Urinary bladder (tissue), 4 donors: ENCODE measurements at places on chromosomes 16 and 17. TPM values are rescaled to one million over a fixed set of nuclear protein-coding genes. Genes with fewer than 3 reads are reported as not detected.

CPHXL2 gene
- not detected for total RNA-seq

SEPTIN1 gene
- total RNA-seq: 0.37 TPM

CNGB1 gene
- total RNA-seq: 0.16 TPM

MT1F gene
- total RNA-seq: 0.95 TPM

CARD14 gene
- 3.3 TPM for total RNA-seq

DNA sequence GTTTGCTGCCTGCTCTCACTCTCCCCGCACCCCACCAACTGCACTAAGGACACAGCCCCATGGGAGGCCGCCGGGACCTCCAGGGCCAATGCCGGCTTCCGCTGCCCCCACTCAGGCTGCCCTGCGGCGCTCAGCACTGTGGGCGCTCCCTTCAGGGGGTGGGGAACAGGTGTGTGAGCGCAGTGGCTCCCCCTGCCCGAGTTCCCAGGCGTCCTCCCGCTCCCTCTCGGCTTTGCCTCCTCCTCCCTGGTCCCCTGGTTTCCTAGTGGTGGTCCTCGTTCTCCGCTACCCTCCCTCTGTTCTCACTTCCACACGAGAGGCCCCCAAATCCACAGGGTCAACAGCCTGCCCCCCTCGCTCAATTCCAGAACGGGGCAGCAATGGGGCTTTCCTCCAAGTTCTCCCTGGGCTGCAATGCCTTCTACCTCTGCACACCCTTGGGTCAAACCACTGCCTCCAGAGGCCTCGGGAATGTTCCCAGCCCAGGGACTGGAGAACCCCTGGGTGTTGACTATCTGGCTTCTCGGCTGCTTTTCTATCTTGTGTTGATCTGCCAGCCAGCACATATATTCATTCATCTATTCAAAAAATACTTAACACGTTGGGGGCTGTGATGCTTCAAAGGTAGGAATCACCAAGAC is 9.9 kb downstream of the FOXJ1 start:
- no peak for DNase-seq

GRCh38 chr16:81693744-81694303 is 85.3 kb upstream of the PLCG2 start:
- no peak for DNase-seq

GRCh38 chr17:75482098-75482942 is 25.9 kb downstream of the TMEM94 start:
- no peak for DNase-seq

- DNase-seq: no peak
Observed at GRCh38 chr17:549177-550040, 165.2 kb downstream of the VPS53 start.

GRCh38 chr16:6374821-6375220 is 957.8 kb upstream of the RBFOX1 start:
- DNase-seq: no peak

DNA sequence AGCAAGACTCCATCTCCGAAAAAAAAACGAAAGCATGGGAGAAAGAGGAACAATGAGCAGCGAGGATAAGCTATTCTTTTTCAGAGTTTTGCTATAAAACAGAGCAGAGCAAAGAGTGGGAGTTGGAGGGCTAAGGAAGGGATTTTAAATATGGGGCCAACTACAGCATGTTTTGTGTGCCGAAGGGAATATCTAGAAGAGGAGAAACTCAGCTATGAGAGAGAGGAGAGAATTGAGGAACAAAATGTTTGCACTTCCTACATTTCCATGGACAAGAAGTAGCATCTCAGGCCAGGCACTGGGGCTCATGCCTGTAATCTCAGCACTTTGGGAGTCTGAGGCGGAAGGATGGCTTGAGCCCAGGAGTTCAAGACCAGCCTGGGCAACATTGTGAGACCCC is 13.1 kb upstream of the GRB2 start:
- DNase-seq: no peak

GRCh38 chr17:42779304-42779935 is 990 bp upstream of the WNK4 start:
- DNase-seq: no peak

DNA sequence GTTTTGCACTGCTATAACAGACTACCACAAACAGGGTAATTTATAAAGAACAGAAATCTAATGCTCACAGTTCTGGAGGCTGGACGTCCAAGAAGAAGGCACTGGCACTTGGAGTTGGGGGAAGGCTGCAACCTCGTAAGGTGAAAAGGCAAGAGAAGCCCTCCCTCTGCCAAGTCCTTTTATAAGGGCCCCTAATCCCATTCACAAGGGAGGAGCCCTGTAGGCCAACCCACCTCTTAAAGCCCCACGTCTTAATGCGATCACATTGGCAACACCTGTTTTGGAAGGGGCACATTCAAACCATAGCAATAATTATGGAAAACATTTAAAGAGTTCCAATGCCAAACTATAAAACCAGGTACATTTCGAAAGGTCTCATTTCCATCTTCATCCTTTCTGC is 5.2 kb downstream of the PKD1L3 start:
- no peak for DNase-seq

- no peak for DNase-seq
Observed at GRCh38 chr17:10628756-10629155, 28.4 kb downstream of the MYH3 start.

GRCh38 chr16:29910819-29911675 is 10.8 kb downstream of the ASPHD1 start:
- DNase-seq: no peak
